ENCODE measurements at places on chromosomes 4 and X.

- no peak for DNase-seq
Measured at GRCh38 chrX:103718120-103718519, 7.4 kb downstream of the TMEM31 start.

- DNase-seq, result no peak
Measured at GRCh38 chr4:68183417-68183816, 53.7 kb upstream of the TMPRSS11F start.

- no peak for DNase-seq
Measured at GRCh38 chr4:147594107-147594506, 23.1 kb upstream of the TMEM184C start.

DNA sequence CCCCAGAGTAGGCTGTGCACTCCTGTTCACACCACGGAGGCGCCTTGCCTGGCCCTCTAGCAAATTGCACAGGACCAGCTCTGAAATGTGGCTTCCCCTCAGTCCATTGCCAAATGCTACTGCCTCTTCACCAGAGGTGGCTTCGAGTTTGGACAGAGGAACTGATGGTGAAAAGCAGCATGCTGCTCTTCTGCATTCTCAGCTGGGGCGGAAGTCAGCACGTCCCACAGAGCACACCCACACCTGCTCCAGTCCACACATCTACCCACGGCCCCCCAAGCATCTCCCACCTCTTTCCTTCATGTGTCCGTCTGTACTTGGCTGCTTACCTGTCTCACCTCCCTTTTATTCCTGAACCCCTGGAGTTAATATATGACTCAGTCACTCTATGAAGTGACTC is 43.5 kb downstream of the LRP2BP start:
- DNase-seq, result no peak

DNA sequence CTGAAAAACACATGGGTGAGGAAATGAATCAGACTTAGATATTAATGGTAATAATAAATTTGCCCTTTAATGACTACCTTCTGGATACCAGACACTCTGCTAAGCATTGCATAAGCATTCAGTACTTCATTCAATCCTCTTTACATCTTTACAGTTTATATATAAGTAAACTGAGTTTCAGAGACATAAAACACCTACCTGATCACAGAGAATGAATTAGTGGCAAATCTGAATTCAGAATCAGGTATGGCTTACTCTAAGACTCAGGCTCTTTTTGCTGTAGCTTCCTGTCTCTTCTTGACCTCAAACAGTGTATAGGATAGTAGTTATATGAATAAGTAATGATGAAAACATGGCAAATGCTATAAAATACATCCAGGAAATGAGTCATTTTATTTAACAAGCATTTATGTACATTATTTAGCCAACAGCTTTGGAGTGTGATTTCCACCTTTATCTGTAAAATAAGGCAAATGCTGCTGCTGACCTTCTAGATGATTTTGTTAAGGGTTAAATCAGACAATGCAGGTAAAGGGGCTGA is 83.9 kb downstream of the VEGFC start:
- no peak for DNase-seq

GRCh38 chr4:52914051-52914605 is 52.0 kb downstream of the RASL11B start:
- peak; percentile 68 for DNase-seq

DNA sequence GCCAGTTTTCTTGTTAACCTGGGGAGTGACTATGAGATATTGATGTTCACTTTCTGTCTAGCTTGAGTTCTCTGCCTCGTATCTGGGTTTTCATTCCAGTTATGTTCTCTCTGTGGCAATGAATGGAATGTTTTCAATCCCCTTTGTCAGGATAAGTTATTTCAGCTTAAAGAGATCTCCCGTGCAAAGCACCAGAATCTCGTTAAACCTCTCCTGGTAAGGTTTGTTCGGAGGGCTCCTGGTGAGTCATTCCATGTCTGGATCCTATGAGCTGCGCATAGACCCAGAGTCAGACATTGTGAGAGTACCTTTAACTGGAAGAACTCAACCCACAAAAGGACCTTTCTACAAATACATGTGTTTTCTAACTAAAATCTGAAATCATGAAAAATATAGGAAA is 51.0 kb downstream of the KDR start:
- DNase-seq, result no peak

DNA sequence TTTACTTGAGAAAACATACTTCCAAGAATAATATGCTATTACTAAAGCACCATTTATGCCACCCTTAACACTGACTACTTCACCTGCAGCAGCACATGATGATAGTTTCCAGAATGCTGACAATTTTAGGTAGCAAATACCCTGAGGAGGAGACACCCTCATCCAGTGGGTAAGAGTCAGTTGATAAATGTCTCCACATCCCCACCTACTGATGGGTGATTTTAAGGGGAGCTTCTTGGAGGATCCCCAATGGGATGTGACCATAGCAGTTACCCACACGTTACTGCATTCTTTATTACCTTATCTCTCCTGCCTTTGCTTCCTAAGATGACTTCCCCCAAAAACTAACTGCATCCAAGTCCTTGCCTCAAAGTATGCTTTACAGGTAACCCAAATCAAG is 131.2 kb upstream of the SMARCAD1 start:
- no peak for DNase-seq

GRCh38 chr4:3364199-3364598 is 71.4 kb downstream of the RGS12 start:
- DNase-seq, result no peak

- DNase-seq, result no peak
Measured at GRCh38 chrX:2159861-2160260, 340.9 kb downstream of the DHRSX start.

- no peak for DNase-seq
Measured at GRCh38 chr4:138841343-138841742, 174.2 kb upstream of the NOCT start.

Data from AG20443 (cell line).